ENCODE measurements at places on chromosomes 1 and 21.

DNA sequence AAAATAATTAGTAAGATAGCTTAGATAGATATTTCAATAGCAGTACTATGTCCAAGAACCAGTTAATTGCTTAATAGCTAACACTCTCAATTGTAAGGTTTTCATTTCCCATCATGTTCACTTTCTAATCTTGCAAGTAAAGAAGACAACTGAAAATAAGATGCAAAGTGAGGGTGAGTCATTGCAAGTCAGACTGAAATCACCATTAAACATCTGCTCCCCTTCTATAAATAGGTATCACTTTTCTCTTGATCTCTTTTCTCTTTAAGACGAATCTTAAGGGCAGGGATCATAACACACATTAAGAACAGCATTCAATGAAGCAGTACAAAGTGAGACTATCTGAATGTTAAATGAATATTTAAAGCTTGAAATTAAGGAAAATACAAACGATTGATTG is 40.4 kb downstream of the UBR4 start:
- peak; percentile 20 for DNase-seq

- no peak for DNase-seq
Observed at GRCh38 chr1:101474039-101474665, 237.3 kb downstream of the S1PR1 start.

- DNase-seq, result peak; percentile 72
Observed at GRCh38 chr1:246142320-246142893, 364.7 kb downstream of the SMYD3 start.

DNA sequence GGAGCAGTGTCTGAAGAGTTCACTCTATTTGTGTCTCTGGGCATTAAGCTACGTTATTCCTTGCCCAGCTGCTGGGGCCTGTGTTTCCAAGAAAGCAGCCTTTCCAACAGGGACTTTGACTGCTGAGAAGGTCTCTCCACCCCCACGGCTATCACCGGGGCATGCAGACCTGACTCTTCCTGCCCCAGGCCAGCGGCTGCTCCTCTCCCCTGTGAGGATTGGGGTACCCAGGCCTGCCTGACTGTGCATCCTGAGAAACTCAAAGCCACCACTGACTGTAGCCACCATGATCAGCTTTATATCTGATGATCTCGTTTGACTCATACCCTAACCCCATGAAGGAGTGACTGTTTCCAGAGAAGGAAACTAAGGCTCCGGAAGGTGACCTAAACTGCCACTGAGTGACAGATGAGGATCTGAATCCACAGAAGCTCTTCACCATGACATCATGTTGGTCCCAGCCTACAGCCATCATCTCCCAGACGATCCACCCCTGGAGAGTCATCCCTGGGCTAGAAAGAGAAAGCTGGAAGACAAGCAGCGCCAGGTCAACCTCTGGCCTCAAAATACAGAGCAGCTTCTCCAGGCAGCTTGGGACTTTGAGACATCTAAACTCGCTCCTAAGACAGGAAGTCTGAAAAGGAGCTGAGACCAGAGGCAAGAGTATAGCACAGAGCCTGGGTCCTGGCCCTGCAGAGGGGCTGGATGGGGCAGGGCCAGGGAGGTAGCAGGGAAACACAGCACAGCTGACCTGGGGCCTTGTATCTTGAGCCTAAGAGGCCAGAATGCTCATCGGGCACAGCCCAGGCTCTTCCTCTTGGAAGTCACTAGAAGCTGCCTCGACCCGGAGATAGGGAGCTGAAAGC is 244.0 kb upstream of the VAMP3 start:
- DNase-seq, result peak; percentile 55

DNA sequence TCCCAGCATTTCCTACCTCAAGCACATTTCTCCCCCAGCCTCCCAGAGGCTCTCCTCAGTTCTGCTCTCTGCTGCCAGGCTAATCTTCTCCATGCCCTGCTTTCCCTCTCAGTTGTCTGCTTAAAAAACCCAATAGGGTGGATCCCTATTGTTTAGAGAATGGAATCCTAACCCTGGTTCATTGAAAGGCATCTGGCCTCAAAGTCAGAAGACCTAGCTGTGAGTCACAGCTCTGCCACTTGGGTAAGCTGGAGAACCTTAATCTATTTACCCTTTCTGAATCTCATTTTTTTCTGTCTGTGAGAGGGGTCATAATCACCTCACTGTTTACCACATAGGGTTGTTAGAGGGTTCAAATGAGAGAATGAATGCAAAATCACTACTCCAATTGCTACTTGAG is 12.5 kb upstream of the MYOC start:
- peak; percentile 36 for DNase-seq

GRCh38 chr1:76727520-76727919 is 139.8 kb upstream of the ST6GALNAC5 start:
- no peak for DNase-seq

Measured in AG08396 (cell line).